Prostate gland (tissue), 2 donors: ENCODE measurements at places on chromosomes 12 and 14. TPM values are rescaled to one million over a fixed set of nuclear protein-coding genes. Genes with fewer than 3 reads are reported as not detected.

DNA sequence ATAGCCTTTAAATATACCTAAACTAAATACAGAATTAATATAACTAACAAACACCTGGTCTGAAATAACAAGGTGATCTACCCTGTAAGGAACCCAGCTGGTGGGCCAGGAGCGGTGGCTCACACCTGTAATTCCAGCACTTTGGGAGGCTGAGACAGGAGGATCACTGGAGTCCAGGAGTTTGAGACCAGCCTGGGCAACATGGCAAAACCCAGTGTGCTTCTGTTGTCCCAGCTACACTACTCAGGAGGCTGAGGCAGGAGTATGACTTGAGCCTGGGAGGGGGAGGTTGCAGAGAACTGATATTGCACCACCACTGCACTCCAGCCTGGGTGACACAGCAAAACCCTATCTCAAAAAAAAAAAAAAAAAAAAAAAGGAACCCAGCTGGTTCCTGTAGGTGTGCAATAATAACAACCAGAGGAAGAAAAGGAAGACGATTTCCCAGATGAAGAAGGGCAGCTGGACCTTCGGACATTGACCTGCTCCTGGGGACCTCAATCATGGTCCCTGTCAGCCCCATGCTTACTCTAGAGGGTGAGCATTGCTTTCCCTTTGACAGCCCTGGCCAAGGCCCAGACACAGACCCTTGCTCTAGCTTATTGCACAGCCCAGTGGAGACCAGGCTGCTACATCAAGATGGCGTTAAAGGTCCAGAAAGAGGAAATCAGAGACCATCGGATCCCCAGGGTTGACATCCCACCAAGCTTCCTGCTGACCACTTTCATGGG, 5.4 kb downstream of the FOS start:
- no peak for DNase-seq

GRCh38 chr12:3533703-3534386, 42.8 kb downstream of the PRMT8 start:
- DNase-seq, result peak; percentile 69

Gene GPRC5D
- total RNA-seq, result not detected

DNA sequence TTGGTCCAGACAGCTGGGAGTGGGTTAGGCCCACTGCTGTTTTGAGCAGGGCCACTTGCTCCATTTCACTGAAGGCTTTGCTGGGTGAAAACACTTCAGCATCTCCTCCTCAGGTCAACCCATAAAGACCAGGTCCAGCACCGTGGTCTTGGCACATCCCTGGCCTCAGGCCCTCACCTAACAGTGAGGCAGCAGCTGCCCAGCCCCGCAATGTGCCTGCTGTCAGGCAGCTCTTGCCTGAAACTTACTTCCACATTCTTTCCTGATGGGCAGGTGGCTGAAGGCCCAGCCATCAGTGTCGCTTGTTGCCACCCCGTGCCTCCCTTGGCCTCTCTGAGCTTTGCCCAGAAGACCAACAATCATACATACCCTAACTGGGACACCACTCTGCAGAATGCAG, 54.4 kb downstream of the ANAPC7 start:
- no peak for DNase-seq

DNA sequence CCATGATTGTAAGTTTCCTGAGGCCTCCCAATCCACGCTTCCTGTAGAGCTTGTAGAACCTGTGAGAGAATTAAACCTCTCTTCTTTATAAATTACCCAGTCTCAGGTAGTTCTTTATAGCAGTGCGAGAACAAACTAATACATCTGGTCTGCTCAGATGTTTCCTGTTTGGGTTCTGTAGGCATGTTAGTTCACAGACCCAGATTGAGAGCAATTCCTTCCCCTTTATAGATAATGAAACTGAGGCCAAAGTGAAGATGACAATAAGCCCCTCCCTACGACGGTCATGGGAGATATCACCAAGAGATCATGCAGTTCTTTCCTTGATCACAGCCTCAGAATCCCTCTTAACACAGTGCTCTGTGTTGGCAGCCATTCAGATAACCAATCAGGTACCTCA, 76.5 kb upstream of the CLMN start:
- no peak for DNase-seq

Gene PLEKHD1
- total RNA-seq, result 0.27 TPM

DNA sequence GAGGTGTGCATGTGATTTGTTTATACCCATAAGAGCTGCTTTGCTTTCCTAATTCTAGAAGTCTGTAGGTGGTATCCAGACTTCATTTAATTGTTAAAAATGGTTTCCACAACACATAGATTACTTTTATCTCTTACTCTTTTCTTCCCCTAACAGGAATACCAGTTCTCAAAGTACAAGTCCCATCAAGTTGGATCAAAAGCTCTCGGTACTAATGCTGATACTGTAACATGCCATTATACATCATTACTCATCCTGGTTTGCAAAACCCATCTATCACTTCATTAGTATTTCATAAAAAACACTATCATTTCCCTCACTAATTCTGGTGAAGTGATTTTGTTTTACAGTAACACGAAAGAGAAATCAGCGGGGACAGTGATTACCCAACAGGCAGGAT, 94.3 kb downstream of the PPP2R5E start:
- no peak for DNase-seq

- no peak for DNase-seq
Observed at GRCh38 chr12:124446364-124446763, 121.0 kb downstream of the NCOR2 start.

Gene ISM2
- 0.59 TPM for total RNA-seq

DNA sequence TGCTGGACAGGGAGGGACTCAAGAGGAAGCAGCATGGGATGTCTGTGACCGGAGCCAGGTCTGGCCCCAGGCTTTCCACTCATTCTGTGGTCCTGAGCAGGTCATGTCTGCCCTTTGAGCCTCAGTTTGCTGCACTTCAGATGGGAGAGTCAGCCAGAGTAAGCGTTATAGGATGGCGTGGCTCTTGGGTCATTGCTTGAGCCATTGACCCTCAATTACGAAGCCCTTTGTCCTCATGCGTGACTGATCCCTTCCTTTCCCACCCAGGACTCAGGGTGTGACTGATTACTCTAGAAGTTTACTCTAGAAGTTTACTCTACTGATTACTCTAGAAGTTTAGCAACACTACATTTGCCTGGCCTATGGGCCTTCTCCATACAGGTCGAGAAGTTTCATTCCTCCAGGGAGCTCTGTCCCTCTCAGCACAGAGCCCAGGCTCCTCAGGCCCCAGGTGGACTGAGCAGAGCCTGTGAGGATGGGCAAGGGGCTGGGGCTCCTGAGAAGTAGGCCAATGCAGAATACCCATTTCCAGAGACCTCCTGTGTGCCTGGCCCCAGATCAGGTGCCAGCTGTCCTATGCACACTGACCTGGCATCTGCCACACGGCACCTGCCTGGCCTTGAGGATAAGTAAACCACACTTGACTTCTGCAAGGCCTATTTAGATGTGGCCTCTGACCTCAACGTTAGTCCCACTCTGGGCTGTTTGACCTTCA, 7.6 kb upstream of the IFI27 start:
- DNase-seq, result no peak

- no peak for DNase-seq
Observed at GRCh38 chr14:100796946-100797345, 29.0 kb upstream of the MEG3 start.

DNA sequence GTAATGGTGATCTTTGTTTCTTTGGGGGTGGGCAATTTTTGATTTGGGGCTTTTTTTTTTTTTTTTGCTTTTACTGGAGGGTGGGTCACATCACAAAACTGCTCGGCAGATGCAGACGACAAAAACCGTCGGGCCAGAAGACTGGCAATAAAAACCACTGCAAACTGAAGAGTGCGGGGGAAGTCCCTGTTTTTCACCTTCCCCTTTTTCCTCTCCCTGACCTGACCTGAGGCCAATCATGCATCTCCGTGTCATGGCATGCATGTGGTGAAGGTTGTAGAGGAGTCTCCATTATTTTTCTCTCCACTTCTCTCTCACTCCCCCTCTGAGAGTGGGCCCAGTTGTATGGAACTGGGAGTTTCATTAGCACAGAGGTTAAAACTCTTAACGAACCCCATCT, 57.5 kb downstream of the AP5M1 start:
- no peak for DNase-seq

DNA sequence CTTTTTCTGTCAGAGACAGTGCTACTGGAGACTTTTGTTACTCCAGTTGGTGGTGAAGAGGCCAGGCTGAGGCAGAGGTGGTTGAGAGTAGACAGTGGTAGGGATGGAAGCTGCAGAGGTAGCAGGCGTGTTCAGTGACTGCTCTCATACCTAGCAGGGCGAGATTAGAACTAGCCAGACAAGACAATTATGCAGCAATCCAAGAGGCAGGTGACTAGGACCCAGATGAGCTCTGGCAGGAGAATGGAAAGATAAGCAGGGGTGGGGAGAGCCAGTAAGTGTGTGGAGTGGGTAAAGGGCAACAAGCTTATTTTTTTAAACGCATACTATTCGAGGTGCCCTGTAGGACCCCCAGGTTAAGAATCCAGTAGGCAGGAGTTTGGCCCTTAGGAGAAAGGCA, 4.8 kb downstream of the PPP1R36 start:
- DNase-seq, result no peak

DNA sequence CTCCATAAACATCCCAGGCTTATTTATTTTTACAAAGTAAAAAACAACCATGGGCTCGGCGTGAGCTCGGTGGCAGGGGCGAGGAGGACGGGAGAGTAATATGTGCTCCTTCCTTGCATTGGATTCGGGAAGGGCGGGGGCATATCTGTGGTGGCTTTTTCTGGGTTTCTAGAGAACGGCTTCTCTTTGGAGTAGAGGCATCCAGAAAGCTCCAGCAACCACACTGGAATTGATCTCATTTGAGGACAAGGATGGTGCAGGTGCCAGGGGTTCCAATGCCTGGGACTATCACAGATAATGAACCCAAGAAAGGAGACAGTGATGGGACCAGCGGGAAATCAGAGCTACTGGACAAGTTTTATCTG, 18.9 kb downstream of the ADGRD1 start:
- no peak for DNase-seq
